Tongue (tissue), 3 donors: ENCODE measurements at places on chromosomes 16 and 17. TPM values are rescaled to one million over a fixed set of nuclear protein-coding genes. Genes with fewer than 3 reads are reported as not detected.
A peak's percentile ranks its signal among the peaks of the same experiment; 100 is the strongest.

DNA sequence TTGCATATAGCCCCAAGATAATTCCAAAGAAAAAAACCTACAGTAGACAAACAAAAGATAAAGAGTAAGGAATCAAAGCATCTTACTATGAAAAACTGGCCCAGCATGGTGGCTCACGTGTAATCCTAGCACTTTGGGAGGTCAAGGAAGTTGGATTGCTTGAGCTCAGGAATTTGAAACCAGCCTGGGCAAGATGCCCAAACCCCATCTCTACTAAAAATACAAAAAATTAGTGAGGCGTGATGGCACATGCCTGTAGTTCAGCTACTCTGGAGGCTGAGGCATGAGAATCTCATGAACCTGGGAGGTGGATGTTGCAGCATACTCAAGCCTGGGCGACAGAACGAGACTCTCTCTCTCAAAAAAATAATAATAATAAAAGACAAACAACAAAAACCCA lies 764.7 kb upstream of the KIF2B start:
- peak; percentile 2 for DNase-seq

Gene LGALS9B
- 4.7 TPM for total RNA-seq

Gene KRT40
- total RNA-seq: 7.7 TPM

GRCh38 chr16:81443688-81444447 lies 740 bp upstream of the CMIP start:
- peak; percentile 38 for DNase-seq

DNA sequence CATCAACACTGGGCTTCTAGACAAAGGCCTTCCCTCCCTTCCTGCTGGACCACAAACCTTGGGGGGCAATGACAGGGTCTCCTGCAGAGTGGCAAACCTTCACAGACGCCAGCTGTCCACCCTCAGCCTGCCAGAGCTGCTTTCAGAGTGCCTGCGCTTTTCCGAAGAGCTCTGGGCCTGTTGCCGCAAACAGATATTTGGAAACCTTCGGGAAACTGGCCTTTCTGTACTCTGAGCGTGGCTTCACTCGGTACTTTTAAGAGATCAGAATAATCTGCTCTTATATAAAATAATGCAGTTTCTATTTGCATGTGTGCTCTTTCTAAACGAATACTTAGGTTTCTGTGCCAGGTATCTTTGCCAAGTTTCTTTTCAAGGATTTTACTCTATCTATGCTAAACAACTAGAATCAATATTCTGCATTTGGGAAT lies 152.1 kb upstream of the CHMP6 start:
- peak; percentile 68 for DNase-seq

Gene SCIMP
- total RNA-seq: not detected

- no peak for DNase-seq
Observed at GRCh38 chr16:79757163-79757562, 156.6 kb upstream of the MAF start.

Gene CCL23
- total RNA-seq: not detected

Gene MPP2
- 4.6 TPM for total RNA-seq

DNA sequence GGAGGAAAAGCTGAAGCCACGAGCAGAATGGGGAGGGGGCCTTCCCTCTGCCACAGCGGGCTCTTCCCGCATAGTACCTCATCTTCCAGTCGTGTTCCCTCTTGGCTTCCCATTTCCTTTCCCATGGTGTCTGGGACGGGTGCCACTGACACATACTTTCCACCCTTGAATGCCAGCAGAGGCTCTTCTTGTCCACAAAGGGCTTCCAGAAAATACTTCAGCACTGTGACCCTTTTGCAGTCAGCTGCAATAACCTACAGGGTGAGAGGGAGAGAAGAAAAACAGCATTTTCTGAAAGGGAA lies 30.7 kb downstream of the HIC1 start:
- peak; percentile 69 for DNase-seq

- DNase-seq: no peak
Observed at GRCh38 chr17:76545918-76546555, 6.2 kb downstream of the PRCD start.

Gene CHRNE
- total RNA-seq: 3.8 TPM

DNA sequence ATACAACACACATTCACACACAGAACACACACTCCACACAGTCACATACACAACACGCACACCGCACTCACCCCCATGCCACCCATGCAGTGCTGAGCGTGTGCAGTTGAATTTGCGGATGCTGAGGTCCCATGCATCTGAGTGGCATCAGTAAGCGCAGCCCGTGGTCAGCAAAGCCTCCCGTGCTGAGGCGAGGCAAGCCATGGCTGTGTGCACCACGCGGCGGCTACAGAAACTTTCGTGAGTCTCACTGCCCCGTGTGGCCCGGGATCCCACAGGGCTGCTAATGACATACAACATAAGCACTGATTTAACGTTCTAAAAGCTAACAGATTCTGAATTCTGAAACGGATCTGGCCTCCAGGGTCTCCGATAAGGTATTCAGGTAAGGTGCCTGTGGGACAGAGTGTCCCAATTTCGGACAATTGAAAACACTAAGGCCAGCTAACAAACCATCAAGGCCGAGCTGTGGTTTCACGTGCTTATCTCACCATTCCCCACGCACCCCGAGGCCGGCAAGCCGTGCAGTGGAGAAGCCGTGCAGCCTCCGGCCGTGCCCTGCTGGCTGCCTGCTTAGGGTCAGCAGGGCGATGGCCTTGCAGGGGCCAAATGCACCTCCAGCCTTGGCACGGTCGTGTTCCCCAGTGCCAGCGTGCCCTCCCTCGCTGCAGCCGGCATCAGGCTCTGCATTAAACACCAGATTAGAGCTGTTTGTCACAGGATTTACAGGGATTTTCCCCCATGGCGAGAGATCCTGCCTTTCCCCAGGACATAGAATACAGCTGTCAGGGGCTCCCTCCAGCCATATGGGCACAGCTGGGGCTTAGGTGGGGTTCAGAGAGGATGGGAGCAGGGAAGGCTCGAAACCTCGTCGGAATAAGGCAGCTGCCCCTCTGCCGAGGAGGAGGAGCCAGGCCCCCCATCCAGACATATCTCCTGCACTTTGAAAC lies 191.7 kb downstream of the C16orf95 start:
- DNase-seq: peak; percentile 86

DNA sequence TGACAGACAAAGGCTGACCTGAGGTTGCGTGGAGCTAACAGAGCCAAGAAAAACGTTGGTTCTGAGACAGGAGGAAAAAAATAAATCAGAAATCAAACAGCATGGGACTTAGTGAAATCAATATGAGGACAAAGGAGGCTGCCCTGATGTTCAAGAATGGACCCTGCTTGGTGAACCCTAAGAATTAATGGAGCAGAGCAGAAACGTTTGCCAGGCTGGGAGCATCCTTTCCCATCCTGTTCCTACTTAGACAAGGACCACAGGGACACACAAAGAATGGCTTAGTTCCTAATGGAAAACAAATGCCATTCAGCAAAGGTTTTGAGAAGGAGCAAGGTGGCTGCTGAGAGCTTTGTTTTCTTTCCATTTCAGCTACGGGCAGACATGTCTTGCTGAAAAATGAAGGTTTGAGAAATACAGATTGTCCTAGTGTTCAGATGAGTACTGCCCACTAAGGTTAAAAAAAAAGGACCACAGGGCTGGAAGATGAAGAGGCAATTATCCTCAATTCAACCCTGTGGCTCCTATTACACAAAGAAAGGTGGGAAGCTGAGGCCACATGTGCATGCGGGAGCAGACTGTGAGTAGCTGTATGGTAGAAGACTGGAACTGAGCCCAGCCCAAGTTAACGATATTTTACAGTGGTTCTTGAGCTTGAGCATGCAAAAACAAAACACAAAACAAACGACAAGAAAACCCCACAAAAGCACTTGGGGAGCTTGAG lies 230.1 kb downstream of the SLC39A11 start:
- no peak for DNase-seq
